ENCODE measurements at places on chromosomes 1 and 21. TPM values are rescaled to one million over a fixed set of nuclear protein-coding genes. Genes with fewer than 3 reads are reported as not detected.

DNA sequence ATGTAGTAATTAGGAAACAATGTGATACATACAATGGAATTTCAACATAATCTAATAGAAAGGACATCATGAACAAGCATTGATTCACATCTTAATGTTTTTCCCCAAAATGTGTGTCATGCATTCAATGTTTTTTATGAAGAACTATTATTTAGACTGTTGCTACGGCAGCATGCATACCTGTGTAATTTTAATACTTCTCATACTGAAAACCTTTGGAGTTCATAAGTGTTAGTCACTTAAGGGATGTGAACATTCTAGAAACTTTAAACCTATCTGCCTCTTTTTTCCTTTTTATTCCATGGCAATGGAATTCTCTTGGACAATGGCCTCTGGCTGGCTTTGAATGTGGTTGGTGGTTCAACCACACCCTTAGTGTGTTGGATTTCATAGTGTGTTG is 48.6 kb downstream of the TMPRSS15 start:
- no peak for DNase-seq

- no peak for DNase-seq
Measured at GRCh38 chr1:204574865-204575163, 58.6 kb downstream of the MDM4 start.

GRCh38 chr1:20266141-20266540 is 24.5 kb upstream of the VWA5B1 start:
- no peak for DNase-seq

DNA sequence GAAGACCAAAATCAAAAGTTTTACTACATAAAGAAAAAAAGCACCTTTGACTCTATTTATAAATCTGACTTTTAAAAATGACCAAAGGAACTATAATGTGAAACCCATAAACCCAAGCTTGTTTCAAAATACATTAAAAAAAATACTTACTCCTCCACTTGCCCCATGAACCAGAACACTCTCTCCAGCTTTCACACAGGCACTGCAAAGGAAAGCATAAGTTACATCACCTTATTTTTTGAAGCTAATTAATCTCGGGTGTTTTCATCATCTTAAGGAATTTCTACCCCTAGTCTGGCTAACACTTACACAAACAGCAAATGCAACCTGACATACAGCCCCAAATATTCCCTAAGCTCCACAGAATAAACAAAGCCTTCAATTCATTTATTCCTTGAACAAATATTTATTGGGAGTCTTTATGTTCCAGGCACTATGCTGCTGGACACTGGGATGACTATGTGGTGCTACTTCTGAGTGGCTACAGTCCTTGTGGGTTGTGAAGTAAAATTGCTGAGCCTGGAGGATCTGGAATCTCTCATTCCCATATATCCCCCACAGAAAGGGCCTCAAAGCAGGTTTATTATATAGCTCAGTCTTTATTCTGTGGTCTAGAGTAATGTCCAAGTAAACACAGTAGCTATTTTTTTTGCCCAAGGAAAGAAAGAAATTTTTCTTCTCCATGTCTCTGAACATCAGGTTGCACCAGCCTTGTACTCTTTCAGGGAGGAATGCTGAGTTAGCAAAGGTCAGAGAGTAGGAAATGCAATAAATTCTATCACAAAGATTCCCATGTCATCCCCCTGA is 18.2 kb downstream of the CRYZ start:
- no peak for DNase-seq

LRRC53 gene
- total RNA-seq = not detected
